ENCODE measurements at places on chromosomes 1 and 21.
A peak's percentile ranks its signal among the peaks of the same experiment; 100 is the strongest.

GRCh38 chr1:151888972-151889570, 20.2 kb downstream of the THEM4 start:
- no peak for DNase-seq

- peak; percentile 84 for DNase-seq
Measured at GRCh38 chr1:178542554-178543289, 29.8 kb downstream of the TEX35 start.

GRCh38 chr1:33143698-33144097, 38.1 kb downstream of the TRIM62 start:
- no peak for DNase-seq

- DNase-seq = no peak
Measured at GRCh38 chr1:91736715-91737615, 149.0 kb downstream of the TGFBR3 start.

- DNase-seq = no peak
Measured at GRCh38 chr1:119448127-119448511, 33.2 kb downstream of the HSD3B2 start.

- no peak for DNase-seq
Measured at GRCh38 chr1:227093309-227093708, 153.2 kb downstream of the COQ8A start.

- no peak for DNase-seq
Measured at GRCh38 chr1:45510972-45511527, 10.6 kb downstream of the PRDX1 start.

DNA sequence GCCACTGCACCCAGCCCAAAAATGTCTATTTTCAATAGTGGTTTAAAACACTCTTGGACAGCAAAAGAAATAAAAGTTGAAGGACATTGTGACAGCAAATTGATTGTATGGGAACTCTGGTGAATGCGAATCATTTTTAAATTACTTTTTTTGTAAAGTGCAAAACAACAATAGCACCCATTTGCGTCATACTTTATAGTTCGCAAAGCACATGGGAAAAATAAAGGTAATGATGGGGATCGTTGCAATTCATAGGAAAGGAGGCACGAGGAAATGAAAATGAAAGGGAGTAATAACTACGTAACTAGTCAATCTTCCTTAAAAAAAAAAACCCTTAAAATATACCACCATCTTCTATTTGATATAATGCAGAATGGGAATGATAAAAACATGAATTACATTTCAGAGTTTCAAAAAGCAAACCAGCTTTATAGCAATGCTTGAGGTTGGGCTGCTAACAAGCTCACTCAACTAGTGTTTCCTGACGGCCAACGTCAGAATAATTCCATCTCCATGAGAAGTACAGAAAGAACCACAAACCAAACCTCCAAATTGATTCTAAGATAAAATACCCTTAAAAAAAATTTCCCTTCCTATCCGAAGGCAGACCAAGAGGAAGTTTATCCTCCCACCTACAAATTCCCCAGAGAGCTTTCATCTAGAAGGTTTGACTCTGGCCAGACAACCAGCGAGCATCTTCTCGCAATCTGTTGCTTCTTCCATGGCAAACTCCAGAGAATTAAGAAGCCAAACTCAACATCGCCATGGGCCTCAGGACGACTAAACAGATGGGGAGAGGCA, at the start of gene EDARADD:
EDARADD (plus strand) TSS at position 606 of the 801 bp plus-strand sequence; CDS start at position 765, 159 bp downstream.
- no peak for DNase-seq

DNA sequence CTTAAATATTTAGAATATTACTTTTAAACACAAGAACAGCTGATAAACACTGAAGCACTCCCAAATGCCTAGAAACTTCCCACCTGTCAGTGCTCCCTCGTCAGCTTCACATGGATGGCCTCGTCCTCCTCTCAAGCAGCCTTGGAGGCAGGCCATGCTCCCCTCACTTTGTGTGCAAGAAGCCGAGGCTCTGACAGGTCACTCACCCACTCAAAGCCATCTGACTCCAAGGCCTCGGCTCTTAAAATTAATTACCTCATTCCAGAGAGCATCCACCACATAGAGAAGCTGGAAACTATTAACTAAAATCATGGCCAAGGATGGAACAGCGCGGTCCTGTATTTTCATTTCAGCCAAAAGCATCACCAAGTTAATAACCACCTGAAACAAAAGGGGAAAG, 17.8 kb downstream of the LBR start:
- DNase-seq = no peak

DNA sequence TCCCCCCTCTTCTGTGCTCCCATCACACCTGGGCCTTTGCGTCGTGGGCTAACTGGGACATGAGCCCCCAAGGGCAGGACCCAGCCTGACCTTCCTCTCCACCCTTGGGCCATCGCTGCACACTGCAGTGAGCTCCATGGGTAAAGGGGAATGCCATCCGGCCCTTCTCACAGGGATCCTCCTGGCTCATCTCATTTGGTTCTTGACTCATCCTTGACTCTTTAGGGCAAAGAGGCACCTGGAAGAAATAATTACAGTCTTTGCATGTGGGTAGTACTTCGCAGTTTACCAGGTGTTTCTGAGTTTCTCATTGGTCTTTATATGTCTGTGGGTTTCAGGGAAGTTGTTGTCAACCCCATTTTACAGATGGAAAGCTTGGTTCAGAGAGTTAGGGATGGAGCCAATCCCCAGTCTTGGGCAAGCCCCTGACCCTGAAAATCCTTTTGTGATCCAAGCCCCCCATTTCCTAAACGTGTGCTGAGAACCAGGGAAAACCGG, 59.3 kb upstream of the ID3 start:
- no peak for DNase-seq

GRCh38 chr1:200437556-200438203, 27.8 kb upstream of the ZNF281 start:
- no peak for DNase-seq

GRCh38 chr1:114535401-114535800, 24.4 kb upstream of the TRIM33 start:
- DNase-seq = no peak

GRCh38 chr21:45885597-45885929, 96.0 kb upstream of the COL6A1 start:
- no peak for DNase-seq

DNA sequence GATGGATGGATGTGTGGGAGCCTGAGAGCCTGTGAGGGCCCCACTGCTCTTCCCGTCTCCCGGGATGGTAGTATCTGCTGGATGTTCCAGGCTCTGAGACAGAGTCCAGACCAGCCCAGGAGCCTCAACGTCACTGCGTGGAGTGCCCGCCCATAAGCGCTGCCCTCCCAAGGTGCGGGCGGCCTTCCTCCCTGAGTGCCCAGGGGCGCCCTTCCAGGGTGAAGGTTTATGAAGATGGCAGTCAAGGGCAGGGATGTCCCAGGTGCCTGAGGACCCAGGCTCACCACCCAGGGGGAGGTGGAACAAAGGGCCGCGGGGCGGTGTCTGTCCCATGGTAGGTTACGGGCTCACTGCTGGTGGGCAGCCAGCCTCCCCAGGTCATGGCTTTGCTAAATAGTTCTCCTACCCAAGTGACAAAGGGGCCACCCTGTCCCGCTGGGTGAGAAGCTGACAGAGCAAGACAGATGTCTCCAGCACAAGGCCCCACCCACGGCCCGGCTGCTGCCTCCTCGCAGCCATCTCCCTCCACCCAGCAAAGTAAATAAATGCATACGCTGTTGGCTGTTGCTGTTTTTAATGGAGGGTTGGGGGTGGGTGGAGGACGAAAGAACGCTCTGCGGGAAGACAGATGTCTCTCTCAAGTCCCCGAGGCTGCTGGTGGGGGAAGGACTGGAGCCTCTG, 9.0 kb upstream of the GPR153 start:
- DNase-seq = no peak

GRCh38 chr1:186566140-186566855, 105.4 kb upstream of the PDC start:
- DNase-seq = no peak

DNA sequence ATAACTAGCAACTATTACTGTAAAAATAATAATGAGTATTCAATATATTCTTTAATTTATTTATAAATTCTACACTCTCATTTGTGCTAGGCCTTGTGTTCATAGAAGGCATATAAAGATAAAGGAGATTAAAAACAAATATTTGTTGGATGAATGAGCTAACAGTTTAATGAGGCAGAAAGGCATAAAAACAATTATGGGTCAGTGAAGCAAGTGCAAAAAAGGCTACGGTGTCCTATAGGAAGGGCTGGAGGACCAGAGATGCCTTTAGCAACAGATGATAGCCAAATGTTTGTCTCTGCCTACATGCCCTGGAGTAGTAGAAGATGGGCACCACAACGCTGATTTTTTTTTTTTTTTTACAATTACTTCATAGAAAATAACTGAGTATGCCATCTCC, 45.7 kb downstream of the PTGS2 start:
- DNase-seq = no peak

DNA sequence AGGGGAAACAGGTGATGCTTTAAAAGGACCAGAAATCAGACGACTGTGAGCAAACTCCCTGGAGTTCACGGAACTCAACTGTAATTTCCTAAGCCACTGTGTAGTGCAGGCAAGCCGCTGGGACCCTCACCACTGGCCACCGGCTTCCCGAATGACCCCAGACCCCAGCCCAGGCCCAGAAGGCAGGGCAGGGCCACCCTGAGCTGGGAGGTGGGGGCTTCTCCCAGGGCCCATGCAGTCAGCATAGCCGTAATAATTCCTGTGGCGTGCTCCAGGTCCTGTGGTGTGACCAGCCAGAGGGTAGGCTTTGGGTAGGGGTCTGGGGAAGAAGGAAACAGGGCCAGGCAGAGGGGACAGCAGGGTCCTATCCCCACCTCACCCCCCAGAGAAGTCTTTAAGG, 3.5 kb upstream of the ARF1 start:
- DNase-seq = no peak

DNA sequence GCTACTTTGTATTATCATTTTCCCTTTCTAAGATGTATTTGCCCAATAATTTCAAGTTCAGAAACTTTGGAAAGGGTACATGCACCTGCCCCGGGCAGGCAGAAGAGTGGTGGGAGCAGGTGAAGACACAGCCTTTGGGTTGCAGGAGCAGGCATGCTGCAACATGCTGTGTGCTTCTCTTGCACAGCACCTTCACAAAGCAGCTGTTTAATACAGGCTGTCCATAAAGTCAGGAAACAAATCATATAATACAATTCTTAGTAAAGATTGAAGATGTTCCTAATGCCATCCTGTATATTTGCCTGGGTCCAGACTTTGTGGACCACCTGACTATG, 182.9 kb downstream of the ZNF281 start:
- DNase-seq = no peak

- no peak for DNase-seq
Measured at GRCh38 chr1:166843769-166844596, 4.7 kb downstream of the POGK start.

GRCh38 chr1:29452463-29453230, 216.3 kb downstream of the PTPRU start:
- no peak for DNase-seq

DNA sequence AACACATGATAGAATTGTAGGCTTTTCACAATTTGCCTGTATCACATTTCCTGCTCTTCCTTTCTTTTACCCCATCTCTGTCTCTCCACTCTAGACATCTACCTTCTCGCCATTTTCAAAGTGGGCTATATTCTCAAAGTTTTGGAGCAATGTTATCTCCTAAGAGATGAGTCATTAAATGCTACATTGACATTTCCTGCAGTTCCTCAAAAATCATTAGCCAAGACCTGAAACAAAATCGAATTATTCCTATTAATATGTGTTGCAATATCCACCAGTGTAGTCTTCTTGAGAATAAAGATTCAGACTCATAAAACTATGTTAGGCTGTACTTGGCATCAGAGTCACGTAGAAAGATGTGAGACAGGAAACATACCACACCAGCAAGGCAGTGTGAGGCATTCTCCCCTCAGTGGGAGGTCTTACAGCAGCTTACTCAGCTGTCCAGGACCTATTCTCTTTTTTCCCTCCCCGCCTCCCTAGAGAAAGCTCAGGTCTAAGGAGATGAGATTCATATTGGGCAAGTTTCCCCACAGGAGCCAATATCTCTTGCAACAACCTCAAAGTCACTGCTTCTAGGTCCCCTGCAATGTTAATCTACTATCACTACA, 38.8 kb downstream of the FRRS1 start:
- DNase-seq = no peak

DNA sequence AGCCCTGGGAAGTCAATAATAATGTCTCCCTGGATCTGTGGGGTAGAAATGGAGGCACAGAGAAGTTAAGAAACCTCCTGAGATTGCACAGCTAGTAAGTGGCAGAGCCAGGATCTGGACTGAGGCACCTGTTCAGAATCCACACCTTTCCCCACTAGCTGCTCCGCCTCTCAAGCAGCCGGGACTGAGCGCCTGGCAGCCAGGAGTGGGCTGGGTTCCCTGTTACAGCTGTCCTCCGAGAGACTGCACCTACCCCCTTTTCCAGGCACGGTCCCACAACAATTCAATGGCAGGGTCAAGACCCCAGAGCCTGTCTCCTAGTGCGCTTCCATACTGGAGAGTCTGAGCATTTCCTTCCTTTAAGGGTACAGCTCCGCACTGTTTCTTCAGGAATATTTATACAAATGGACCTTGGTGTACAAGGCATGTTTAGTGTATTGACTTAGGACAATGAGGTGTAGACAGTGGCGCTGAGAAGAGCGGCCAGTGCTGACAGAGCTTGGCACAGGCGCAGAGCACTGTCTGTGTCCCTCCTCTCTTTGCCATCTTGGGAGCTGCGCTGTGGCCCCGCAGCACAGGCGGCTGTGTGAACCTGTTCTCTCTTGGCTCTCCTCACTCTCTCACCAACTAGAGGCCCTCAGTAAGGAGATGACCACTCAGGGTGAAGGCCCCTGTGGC, 24.4 kb downstream of the GRHL3 start:
- no peak for DNase-seq

- DNase-seq = no peak
Measured at GRCh38 chr1:89938171-89939055, 56.5 kb upstream of the ZNF326 start.

- no peak for DNase-seq
Measured at GRCh38 chr1:5571438-5571837, 420.8 kb downstream of the NPHP4 start.

DNA sequence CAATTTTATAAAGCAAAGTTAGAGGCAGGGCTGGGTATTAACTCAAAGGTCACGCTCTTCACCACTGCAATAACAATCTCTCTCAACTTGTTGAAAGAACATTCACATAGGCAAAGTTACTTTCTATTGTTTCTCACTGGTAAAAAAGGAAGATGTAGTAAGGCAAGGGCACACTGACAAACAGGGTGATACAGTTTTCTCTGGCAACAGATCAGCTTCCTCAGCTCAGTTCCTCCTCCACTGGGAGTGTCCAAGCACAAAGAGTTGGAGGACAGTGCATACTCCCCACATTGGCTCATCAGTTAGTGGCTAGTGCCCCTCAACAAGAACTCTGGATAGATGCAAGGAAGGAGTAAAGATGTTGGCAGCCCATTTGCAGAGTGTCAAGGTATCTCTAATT, 3.7 kb downstream of the PLPPR4 start:
- no peak for DNase-seq

GRCh38 chr1:23421753-23422240, 2.8 kb downstream of the TCEA3 start:
- DNase-seq = no peak

DNA sequence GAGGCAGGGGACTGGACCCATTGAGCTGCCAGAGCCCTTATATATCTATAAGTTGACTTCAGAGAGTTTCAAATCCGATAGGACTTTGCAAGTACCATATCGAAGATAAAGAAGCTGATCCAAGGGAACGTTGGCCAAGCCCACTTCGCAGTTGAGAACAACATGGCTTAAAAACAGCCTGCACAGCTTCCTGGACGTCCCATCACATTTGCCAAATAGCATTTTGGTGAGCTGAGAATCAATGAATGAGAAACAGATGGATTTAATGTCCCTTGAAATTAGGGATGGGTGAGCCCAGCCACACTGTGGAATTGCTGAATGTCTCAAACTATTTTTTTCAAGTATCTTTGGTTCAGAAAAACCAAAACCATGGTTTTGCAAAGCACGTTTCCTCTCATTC, 64.8 kb downstream of the KCNJ15 start:
- no peak for DNase-seq

GRCh38 chr1:89723863-89724262, 90.9 kb downstream of the LRRC8C start:
- DNase-seq = no peak

Measured in GOT3 (cell line).